Myocyte (in vitro differentiated cells): ENCODE measurements at places on chromosomes 11 and 22. TPM values are rescaled to one million over a fixed set of nuclear protein-coding genes. Genes with fewer than 3 reads are reported as not detected.

- peak; percentile 64 for DNase-seq
These were observed 49.3 kb downstream of the WT1 start for GRCh38 chr11:32385998-32386397.

- DNase-seq, result no peak
These were observed 1.6 kb downstream of the TRIM29 start for GRCh38 chr11:120136356-120136755.

GRCh38 chr22:19598054-19598855 lies 74.0 kb upstream of the CLDN5 start:
- peak; percentile 74 for DNase-seq

DNA sequence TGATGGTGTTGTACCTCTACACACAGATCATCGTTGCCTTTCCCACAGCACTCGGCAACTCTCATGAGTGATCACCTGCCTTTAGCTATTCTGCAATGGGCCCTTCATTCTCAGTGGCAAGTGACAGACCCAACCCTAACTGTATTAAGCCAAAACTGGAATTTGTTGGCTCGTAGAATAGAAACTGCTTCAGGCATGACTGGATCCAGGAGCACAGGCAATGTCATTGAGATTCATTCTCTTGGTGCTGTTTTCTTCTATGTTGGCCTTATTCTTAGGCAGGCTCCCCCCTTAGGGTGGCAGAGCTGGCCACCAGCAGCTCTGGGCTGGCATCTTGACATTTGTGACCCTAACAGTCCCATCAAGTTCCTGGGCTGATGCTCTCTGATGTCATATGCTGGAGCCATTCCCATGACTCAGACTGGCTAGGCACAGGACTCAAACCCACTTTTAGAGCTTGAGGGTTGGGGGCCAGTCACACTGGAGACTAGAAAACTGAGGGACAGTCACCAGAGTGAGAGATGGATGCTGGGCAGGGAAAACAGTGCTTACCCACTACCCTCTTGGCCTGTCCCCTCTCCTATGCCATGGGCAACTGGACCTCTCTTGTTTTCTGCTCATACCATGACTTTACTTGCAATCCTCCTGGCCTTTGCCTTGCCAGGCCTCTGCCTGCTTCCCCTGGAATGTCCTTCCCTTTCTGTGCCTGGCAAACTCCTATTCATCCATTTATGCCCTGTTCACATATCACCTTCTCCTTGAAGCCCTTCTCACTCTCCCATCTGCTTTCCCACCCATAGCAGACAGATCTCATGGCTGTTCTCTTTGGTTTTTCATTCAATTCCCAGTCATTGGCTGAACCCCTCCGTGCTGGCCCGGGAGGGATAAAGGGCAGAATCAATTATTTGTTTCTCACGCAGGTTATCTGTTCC lies 7.1 kb upstream of the CDC42EP2 start:
- DNase-seq, result no peak

DNA sequence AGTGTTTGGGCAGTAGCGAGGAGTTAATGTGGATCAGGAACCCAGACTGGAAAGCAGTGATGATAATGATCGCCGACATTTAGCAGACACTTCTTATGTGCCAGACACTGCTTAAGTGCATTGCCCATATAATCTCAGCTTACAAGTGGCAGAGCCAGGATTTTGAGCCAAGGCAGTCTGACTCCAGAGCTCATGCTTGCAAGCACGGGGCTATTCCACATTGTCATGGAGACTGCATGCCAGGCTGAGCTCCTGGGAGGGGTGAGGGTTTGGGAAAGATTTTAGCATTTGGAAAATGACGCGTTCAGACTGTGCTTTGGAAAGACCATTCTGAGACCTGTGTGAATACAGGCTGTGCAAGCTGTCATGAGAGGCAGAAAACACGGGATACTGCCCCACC lies 302.7 kb downstream of the DDX10 start:
- DNase-seq, result peak; percentile 43

- no peak for DNase-seq
These were observed 155.7 kb downstream of the AASDHPPT start for GRCh38 chr11:106233191-106233590.

- DNase-seq, result no peak
These were observed 78.4 kb upstream of the DBX1 start for GRCh38 chr11:20238712-20239111.

DNA sequence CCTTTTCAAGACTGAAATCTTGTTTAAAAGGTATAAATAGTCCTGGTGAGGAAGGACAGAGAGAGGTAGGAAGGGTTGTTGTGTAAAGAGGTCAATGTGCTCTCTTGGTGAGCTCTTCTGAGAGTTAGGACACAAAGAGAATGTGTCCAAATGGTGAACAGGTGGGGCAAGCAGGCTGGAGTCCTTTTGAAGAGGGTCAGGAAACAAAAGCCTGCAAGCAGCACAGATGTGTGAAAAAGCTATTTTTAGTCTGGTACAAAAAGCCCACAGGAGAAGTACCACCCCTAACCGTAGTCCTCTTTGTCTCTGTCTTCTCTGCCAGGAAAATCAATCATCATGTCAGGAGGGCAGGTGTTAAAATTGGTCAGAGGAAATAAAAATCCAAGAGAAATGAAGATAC lies 54.4 kb upstream of the SYN3 start:
- DNase-seq, result no peak

- no peak for DNase-seq
These were observed 696 bp upstream of the MICAL2 start for GRCh38 chr11:12109591-12110196.

- no peak for DNase-seq
These were observed 164.4 kb downstream of the BRD1 start for GRCh38 chr22:49663311-49663711.

GRCh38 chr22:45328822-45329529 lies 19.2 kb downstream of the FAM118A start:
- DNase-seq, result peak; percentile 55

- DNase-seq, result no peak
These were observed 304.9 kb downstream of the BRD1 start for GRCh38 chr22:49522582-49523373.

DNA sequence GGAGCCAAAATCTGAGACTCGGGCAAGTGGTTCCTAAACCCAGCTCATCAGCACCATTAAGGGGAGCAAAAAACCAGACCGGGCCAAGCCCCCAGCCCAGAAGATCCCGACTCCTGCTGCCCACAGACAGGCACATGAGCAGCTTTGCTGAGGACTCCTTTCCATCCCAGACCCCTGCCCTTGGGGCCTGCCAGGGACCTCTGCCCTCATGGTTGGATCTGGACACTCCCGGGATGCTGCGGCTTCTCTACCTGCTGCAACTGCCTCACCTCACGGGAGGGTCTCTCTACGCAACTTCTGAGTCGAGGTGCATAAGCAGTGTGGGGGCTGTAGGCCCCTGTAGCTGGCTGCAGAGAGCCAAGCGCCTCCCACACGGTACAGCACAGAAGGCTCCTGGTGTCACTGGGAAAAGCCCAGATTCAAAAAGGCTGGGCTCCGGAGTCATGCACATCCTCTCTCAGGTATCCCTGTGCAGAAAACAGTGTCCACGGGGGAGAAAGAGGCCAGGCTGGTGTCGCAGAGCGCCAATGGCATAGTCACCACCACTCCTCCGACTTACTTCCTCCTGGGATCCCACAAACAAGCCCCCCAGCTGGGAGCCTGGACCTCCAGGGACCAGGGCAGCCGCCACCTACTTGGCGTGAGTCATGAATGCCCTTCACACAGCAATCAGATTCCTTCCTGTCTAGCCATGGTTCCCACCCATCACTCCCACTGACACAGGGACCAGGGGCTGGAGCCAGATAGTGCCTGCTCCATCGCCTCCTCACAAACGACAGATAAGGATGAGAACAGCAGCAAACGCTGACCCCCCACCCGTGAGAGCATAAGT lies 122.1 kb downstream of the BCR start:
- DNase-seq, result no peak

GRCh38 chr22:49427941-49428340 lies 399.7 kb downstream of the BRD1 start:
- DNase-seq, result no peak

DNA sequence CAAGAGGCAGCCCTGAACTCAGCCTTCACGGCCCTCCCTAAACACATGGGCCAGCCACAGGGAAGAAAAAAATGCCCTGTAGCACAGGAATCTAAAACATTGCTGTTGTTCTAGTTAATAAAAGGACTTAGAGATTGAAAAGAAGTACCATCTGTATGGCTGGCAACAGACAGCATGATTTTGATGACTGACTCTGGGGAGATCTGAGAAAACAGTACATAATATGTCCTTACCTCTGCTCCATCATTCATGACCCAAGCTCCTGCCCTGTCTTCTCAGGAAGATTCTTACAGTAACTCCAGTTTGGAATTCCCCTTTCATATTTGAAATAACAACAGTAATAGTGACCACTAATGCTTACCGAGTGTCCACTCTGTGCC lies 244.2 kb downstream of the ETS1 start:
- DNase-seq, result no peak

- no peak for DNase-seq
These were observed 63.5 kb downstream of the FAM83F start for GRCh38 chr22:40058265-40058664.

GRCh38 chr22:48607901-48608662 lies 1219.6 kb downstream of the BRD1 start:
- DNase-seq, result no peak

- peak; percentile 32 for DNase-seq
These were observed 54.6 kb upstream of the CHRM4 start for GRCh38 chr11:46445920-46446771.

RNH1 gene
- total RNA-seq, result 419 and 464 TPM in 2 replicates

GGTLC3 gene
- 0.52 TPM in 1 of 2 replicates, not detected in the other for total RNA-seq

AGBL2 gene
- 0.05 and 0.67 TPM in 2 replicates for total RNA-seq

KCNQ1 gene
- total RNA-seq, result 0.32 TPM in 1 of 2 replicates, not detected in the other

F2 gene
- not detected in 2 replicates for total RNA-seq

JAML gene
- not detected in 2 replicates for total RNA-seq

PYGM gene
- 23.5 and 24.9 TPM in 2 replicates for total RNA-seq

H19 gene
- total RNA-seq, result 9,050 and 10,998 TPM in 2 replicates

TLCD5 gene
- 17.7 and 24.2 TPM in 2 replicates for total RNA-seq

HTR3B gene
- not detected in 2 replicates for total RNA-seq

WNT7B gene
- not detected in 2 replicates for total RNA-seq

GALNT18 gene
- total RNA-seq, result 3.3 and 5.3 TPM in 2 replicates

CLDN5 gene
- 7.0 and 11.0 TPM in 2 replicates for total RNA-seq
